ENCODE measurements at places on chromosomes 1 and 21. TPM values are rescaled to one million over a fixed set of nuclear protein-coding genes. Genes with fewer than 3 reads are reported as not detected.

The ESPN gene
- 0.63 TPM for total RNA-seq

The C2CD4D gene
- 0.62 TPM for total RNA-seq

The ST6GALNAC3 gene
- total RNA-seq: 0.65 TPM

- DNase-seq: no peak
Observed at GRCh38 chr1:55593298-55593697, 378.1 kb upstream of the USP24 start.

GRCh38 chr1:207015791-207016190 is 16.8 kb downstream of the C1orf116 start:
- no peak for DNase-seq

All from pancreas (tissue), 10 donors.